Right ventricle myocardium inferior (tissue), 1 donor: ENCODE measurements at places on chromosomes 3 and 15.

DNA sequence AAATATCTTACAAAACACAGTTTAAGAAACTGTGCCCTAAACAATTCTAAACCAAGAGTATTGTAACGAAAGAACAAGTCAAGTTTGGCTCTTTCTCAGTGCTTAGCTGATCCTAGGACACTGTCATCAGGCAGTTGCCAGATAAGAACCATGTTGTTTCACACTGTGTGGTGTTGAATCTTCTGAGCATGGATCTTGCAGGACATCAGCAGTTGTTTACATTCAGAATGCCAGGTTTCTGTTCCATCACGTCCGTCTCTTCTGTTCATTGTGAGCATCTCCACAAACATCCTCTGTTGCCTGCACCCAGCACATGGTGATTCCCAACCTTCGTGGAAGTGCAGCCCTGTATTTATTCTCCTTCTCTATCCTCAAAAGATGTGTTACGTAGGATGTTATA, 67.9 kb downstream of the DCUN1D1 start:
- no peak for DNase-seq

GRCh38 chr3:178100908-178101307, 435.3 kb upstream of the KCNMB2 start:
- DNase-seq: no peak

DNA sequence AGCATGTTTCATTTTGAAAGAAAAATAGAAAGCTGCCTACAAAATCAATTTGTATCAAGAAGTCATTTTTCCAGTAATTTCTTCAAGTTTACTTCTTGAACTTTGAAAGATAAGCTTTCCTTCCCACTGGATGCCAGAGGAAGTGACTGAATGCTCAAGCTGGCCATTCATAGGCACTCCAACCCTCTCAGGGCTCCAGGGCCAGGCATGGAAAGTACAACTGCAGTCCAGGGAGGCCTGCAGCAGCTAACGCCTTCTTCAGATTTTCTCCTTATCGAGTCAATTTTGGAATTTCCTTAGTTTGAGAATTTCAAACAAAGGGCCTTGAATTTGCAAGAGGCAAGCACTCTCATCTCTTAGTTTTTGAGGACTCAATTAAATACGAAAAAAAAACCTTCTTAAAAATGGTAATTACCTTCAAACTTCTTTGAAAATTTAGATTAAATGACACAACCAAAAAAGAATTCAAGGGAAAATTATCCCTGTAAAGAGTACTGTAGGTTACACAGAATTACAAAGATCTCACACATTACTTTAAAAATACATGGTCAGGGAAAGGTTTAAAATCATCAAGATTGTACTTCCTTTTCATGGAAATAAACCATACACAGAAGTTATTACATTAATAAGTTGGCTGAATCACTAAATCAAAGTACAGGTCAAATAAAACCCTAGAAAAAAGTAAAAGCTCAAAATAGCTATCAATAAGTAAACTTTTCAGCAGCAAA, 2.5 kb downstream of the UBP1 start:
- no peak for DNase-seq

DNA sequence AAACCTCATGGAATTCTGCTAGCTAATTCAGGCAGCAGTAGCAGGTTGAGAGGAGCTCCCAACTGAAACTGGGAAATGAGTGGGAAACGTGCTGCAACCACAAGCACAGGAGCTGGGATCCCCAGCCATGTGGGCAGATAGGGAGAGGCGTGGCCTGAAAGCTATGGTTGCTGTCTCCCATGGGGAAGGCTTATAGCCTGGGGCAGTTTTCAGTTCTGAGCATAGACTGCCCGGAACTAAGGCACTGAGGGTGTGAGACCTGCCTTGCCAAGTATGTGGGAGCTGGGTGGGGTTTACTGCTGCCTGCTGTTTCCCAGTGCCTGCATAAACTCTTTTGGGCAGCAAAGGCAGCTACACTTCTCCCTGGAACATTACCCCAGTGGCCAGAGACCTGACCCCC, 229.5 kb downstream of the TUSC7 start:
- DNase-seq: no peak

DNA sequence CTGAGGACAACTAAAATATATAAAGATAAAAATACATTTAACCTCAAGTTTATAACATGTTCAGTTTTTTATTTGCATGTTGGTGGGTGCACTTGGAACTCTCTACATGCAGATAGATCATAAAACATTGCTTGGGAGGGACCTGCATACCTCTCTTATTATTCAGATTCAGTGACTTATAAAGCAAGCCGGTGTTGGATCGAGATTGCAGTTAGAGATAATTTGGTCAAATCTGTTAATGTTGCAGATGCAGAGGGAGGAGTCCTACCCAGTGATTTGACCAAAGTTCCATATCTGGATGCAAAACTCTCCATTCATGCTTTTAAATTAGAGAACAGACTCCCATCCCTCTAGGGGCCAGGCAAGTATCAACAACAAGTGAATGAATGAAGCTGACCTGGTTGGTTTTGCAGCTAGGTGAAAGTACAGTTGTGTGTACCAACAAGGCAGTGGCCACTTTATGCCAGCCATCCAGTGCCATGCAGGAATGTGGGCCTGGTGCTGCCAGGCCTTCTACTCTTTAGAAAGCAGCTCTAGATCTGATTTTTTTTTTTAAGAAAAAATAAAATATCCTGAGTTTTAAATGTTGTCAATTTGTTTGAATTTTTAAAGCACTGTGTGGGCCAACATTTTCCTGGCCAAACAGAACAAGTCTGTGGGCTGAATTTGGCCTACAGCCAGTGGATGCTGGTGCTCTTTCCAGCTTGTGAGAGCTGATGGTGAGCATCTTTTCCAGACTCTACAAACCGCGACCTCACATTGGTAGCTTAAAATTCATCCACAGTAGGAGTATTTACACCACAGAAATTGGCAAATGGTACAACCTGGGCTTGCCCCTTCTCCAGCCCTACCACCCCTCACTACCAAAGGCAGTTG, 12.3 kb downstream of the CDIN1 start:
- no peak for DNase-seq

- no peak for DNase-seq
Observed at GRCh38 chr3:170790647-170791046, 79.3 kb downstream of the RPL22L1 start.

DNA sequence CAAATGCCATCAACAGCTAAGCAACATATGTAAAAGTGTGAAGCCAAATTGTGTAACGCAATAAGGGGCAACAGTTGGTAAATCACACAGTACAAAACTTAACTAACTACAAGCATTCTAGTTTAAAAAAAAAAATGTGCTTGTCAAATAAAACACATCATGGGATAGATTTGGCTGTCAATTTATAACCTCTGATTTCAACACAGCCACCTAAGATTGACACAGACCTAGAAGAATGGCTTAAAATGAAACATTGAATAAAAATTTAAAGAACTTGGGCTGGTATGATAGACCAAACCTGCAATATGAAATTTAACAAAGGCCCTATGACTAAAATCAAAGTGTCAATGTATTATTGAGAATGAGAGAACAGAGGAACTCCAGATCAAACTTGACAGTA, 148.4 kb downstream of the NR1I2 start:
- DNase-seq: no peak

DNA sequence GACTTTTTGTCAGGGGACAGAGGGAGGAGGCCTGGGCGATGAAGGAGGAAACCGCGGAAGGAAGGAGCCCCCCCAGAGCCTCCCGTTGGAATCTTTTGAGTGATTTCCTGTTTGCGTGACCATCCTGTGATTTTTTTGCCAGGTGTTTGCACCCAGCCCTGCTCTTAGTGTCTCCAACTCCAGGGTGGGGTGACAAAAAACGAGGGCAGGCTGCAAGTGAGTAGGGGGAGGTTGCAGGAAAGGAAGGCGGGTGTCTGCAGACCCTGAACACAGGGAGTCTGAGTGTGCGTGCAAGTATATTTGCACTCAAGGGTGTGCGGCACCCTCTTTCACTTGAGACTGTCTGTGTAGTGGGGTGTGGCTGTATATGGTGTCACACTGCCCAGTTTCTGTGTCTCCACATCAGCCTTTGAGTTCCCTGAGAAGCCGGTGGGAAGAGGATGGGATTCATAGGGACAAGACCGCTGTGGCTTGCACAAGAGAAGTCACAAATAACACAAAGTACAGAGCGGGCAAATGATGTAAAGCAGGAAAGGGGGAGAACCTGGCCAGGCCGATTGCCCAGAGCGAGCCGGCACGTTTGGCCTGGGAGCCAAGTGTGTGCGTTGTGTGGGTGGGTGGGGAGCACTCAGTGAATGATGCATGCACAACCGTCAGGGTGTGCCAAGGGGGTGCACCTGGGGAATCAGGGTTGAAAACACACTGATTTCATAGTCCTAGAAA, 6.6 kb downstream of the ISLR2 start:
- no peak for DNase-seq

DNA sequence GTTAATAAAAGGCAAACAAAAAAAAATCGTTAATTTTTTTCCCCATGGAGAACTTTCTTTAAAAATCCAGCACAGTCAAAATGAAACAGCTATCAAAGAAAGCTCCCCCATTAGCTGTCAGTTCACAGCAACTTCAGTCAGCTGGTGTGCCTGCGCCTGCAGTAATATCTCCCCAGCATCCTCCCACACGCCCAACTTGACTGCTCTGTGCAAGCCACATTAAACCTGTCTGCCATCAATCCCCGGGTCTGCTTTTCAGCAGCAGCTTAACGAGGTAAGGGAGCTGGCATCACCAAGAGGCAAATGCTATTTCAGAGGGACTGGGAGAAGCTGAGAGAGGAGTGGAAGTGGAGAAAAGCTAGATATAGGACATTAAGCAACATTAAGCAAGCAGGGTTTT, 337.5 kb downstream of the GAP43 start:
- DNase-seq: no peak
